ENCODE measurements at places on chromosomes 1 and 21. TPM values are rescaled to one million over a fixed set of nuclear protein-coding genes. Genes with fewer than 3 reads are reported as not detected.

Gene HSF2BP
- 0.70 TPM for polyA plus RNA-seq

Gene CKS1B
- polyA plus RNA-seq = 176 TPM

Gene SYDE2
- polyA plus RNA-seq = 3.6 TPM

Gene DSTYK
- 20.6 TPM for polyA plus RNA-seq

Gene GUCA2A
- polyA plus RNA-seq = not detected

Gene ADAMTS1
- polyA plus RNA-seq = 208 TPM

Gene PLPPR4
- 101 TPM for polyA plus RNA-seq

Gene KLHL21
- 11.7 TPM for polyA plus RNA-seq

Gene KRTAP20-1
- polyA plus RNA-seq = not detected

Gene ANKRD45
- 0.34 TPM for polyA plus RNA-seq

Gene GUCA2B
- not detected for polyA plus RNA-seq

Gene TRIM67
- 0.02 TPM for polyA plus RNA-seq

DNA sequence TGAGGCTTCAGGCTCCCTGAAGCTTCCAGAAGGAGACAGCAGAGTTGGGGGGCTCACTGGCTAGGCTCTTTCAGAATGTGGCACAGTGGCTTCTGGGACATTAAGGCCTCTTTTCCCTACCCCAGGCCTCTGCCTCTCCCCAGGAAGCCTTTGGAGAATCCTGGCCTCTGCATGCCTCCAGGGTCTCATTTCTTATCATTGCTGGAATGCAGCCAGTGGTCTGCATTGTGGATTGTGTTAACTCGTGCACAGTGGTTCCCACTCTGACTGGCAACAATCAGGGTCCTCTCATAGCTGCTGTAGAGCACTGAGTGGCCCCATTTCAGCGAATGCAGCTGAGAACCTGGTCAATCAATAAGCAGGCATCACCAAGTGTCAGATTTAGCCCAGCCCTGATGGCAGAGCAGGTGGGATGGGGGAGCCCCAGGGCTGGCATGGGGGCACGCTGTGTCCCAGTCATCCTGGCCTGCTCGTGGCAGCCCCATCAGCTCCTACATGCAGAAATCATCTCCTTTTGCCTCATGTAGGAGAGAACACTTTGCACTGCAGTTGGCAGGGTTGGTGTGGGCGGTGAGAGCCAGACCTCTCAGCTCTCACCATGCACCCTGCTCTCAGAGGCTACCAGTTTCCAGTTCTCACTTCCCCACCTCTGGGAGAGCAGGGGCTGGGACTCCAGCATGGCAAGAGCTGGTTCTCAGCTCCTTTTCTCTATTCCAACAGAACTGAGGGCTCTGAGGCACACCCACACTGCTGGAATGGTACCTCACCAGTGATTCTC is 13.4 kb downstream of the ADORA1 start:
- DNase-seq = no peak
- no peak overlapping the region for H3K4me3 ChIP-seq
- H3K4me1 ChIP-seq = peaks cover 3% of the 10 kb centered on the region

- no peaks in the 10 kb centered on the region for H3K4me1 ChIP-seq
- H3K27me3 ChIP-seq = no peaks in the 10 kb centered on the region
- H3K27ac ChIP-seq = no peak overlapping the region
- no peaks in the 10 kb centered on the region for H3K36me3 ChIP-seq
- H3K4me3 ChIP-seq = no peak overlapping the region
Observed at GRCh38 chr1:10698726-10699469, 97.5 kb downstream of the CASZ1 start.

DNA sequence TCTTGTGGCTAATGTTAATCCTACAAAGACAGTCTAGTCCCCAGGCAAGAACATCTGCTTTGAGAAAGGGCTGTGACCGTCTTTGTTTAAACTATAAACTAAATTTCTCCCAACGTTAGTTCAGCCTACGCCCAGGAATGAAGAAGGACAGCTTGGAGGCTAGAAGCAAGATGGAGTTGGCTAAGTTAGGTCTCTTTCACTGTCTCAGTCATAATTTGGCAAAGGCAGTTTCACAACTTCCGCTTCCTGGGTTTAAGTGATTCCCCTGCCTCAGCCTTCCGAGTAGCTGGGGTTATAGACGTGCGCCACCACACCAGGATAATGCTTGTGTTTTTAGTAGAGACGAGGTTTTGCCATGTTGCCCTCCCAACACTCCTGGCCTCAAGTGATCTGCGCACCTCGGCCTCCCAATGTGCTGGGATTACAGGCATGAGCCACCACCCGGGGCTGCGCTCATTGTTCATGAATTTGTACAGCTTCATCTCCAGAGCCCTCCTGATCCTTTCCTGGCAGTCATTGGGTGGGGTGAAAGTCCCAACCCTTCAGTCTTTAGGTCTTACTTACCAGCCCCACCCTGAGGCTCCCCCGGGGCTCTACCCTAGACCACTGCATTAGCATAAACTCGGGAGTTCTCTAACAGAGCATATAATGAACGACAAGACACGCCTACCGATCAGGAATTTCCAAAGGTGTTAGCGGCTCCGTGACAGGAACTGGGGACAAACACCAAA is 4.9 kb upstream of the MASP2 start:
- DNase-seq = no peak
- no peak overlapping the region for H3K4me3 ChIP-seq
- H3K27ac ChIP-seq = no peak overlapping the region
- H3K4me1 ChIP-seq = no peaks in the 10 kb centered on the region

- H3K4me3 ChIP-seq = no peak overlapping the region
- H3K27ac ChIP-seq = no peak overlapping the region
- H3K27me3 ChIP-seq = peaks cover 3% of the 10 kb centered on the region
- peaks cover 6% of the 10 kb centered on the region for H3K4me1 ChIP-seq
- DNase-seq = peak; percentile 49
Observed at GRCh38 chr21:45876381-45877170, 105.0 kb upstream of the COL6A1 start.

GRCh38 chr21:35976481-35976880 is 83.8 kb downstream of the SETD4 start:
- H3K4me1 ChIP-seq = no peaks in the 10 kb centered on the region
- H3K27ac ChIP-seq = no peak overlapping the region
- no peak for DNase-seq
- H3K36me3 ChIP-seq = no peaks in the 10 kb centered on the region
- no peak overlapping the region for H3K4me3 ChIP-seq

DNA sequence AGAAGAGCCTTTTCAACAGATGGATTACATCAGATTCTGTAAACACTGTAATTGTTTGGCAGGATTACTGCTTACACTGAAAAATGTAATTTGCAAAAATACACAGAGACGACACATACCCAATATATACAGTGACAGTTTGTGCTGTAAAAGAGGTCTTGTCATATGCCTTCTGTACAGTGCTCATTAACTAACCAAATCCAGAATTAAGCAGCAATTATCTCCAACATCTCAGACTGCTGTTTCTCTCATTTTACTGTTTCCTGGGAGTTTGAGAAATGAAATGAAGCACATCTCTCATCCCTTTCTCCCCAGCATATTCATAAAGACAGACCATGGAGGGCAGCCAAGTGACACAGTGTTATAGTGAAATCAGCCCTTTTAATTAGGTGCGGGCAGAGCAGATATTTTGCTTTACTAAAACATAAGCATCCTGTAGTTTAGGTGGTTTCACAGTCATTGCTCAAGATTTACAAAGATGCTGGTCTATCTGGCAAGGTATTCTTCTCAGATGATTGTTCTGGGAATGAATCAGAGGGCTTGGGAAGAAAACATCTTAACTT is 618.4 kb upstream of the USP24 start:
- peaks cover 14% of the 10 kb centered on the region for H3K4me1 ChIP-seq
- H3K4me3 ChIP-seq = no peak overlapping the region
- H3K27me3 ChIP-seq = no peaks in the 10 kb centered on the region
- no peaks in the 10 kb centered on the region for H3K36me3 ChIP-seq

- no peak overlapping the region for H3K27ac ChIP-seq
- no peaks in the 10 kb centered on the region for H3K36me3 ChIP-seq
- H3K4me1 ChIP-seq = no peaks in the 10 kb centered on the region
Observed at GRCh38 chr1:4404854-4405590, 249.4 kb upstream of the AJAP1 start.

DNA sequence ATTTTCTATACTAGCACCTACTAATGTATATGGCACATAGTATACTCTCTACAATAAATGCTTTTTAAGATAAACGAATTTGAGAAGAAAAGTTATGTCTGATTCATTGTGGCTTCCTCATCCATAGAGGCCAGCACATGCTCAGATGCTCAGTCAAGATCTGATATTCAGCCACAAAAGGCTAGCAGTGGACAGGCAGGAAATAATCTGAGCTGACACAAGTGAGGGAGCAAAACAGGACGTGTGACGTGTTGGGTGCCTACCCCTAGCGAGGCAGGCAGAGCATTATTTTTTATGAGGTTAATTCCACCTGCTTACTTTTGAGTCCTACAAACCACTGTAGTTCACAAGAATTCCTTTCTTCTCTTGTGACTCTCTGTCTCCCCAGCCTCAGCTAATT is 550.9 kb downstream of the SMYD3 start:
- DNase-seq = peak; percentile 45
- no peak overlapping the region for H3K27ac ChIP-seq
- no peaks in the 10 kb centered on the region for H3K36me3 ChIP-seq
- H3K27me3 ChIP-seq = no peaks in the 10 kb centered on the region

GRCh38 chr21:17050156-17050555 is 462.7 kb upstream of the CXADR start:
- H3K4me1 ChIP-seq = no peaks in the 10 kb centered on the region
- no peak overlapping the region for H3K27ac ChIP-seq
- no peaks in the 10 kb centered on the region for H3K27me3 ChIP-seq
- no peaks in the 10 kb centered on the region for H3K36me3 ChIP-seq

GRCh38 chr1:62687421-62687902 is 724 bp downstream of the DOCK7 start:
- peak overlapping the region; percentile 74 for H3K27ac ChIP-seq
- H3K27me3 ChIP-seq = no peaks in the 10 kb centered on the region
- H3K4me3 ChIP-seq = peak overlapping the region; percentile 77
- DNase-seq = peak; percentile 49

- DNase-seq = peak; percentile 74
- no peak overlapping the region for H3K27ac ChIP-seq
- no peaks in the 10 kb centered on the region for H3K27me3 ChIP-seq
- H3K36me3 ChIP-seq = no peaks in the 10 kb centered on the region
- no peak overlapping the region for H3K4me3 ChIP-seq
Observed at GRCh38 chr1:209435654-209436566, 147.6 kb upstream of the CAMK1G start.

DNA sequence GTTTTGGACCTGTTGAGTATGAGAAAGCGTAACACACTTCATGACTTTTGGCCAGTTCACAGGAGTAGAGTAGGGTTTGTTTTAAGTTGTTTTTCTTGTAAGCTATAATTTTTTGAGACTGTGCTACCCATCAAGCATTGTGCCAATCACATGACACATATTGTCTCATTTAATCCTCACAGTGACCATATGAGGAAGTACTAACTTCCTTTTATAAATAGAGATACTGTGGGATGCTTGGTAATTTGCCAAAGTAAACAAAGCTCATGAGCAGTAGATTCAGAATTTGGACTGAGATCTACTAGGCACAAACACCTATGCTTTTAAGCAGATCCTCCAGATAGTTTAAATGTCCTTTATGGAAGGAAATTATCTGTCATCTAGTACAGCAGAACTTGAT is 178.3 kb downstream of the CACNA1E start:
- H3K27me3 ChIP-seq = no peaks in the 10 kb centered on the region
- DNase-seq = no peak
- H3K36me3 ChIP-seq = no peaks in the 10 kb centered on the region
- H3K27ac ChIP-seq = no peak overlapping the region

- no peaks in the 10 kb centered on the region for H3K4me1 ChIP-seq
- H3K4me3 ChIP-seq = no peak overlapping the region
- DNase-seq = no peak
- H3K27ac ChIP-seq = no peak overlapping the region
- no peaks in the 10 kb centered on the region for H3K36me3 ChIP-seq
Observed at GRCh38 chr1:3921765-3922164, 21.7 kb upstream of the C1orf174 start.

- no peaks in the 10 kb centered on the region for H3K27me3 ChIP-seq
- no peaks in the 10 kb centered on the region for H3K4me1 ChIP-seq
Observed at GRCh38 chr21:31772674-31773555, 41.0 kb upstream of the SCAF4 start.

GRCh38 chr1:202698276-202698675 is 12.0 kb downstream of the SYT2 start:
- no peak overlapping the region for H3K4me3 ChIP-seq
- peaks cover 9% of the 10 kb centered on the region for H3K27me3 ChIP-seq
- no peak for DNase-seq

GRCh38 chr1:200118779-200119505 is 91.4 kb downstream of the NR5A2 start:
- H3K4me1 ChIP-seq = no peaks in the 10 kb centered on the region
- H3K4me3 ChIP-seq = no peak overlapping the region
- no peak for DNase-seq
- H3K27ac ChIP-seq = no peak overlapping the region
- no peaks in the 10 kb centered on the region for H3K27me3 ChIP-seq
- no peaks in the 10 kb centered on the region for H3K36me3 ChIP-seq

- DNase-seq = no peak
- H3K27me3 ChIP-seq = no peaks in the 10 kb centered on the region
- H3K36me3 ChIP-seq = peaks cover 3% of the 10 kb centered on the region
- peaks cover 3% of the 10 kb centered on the region for H3K4me1 ChIP-seq
- no peak overlapping the region for H3K4me3 ChIP-seq
- H3K27ac ChIP-seq = no peak overlapping the region
Observed at GRCh38 chr1:108201687-108202086, 1.5 kb upstream of the SLC25A24 start.

DNA sequence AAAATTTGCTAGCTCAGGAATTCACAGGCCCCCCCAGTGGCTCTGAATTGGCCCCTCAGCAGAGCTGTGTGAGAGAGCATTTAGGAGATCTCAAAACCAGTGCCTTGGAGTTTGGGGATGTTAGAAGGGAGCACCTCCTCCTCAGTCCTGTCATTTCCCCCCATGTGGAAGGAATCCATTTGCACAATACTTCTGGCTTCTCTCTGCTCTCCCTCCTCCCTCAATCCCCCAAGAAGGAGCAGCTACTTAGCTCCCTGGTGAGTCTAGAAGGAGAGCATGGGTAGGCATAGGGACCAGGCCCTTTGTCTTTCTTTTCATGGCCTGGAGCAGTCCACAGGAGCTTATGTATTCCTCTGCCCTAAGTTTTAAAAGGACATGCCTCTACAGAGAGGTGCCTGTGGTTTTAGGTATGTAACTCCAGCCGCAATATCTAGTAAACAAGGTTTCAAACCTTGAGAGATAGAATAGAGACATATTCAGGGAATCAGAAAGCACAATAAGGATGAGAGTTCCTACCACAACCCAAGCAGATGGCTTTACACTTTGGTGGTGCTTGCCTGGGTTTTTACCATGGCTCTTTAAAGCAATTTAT is 199.4 kb downstream of the FCRL5 start:
- no peaks in the 10 kb centered on the region for H3K27me3 ChIP-seq
- H3K4me3 ChIP-seq = no peak overlapping the region
- no peak for DNase-seq
- H3K36me3 ChIP-seq = no peaks in the 10 kb centered on the region

DNA sequence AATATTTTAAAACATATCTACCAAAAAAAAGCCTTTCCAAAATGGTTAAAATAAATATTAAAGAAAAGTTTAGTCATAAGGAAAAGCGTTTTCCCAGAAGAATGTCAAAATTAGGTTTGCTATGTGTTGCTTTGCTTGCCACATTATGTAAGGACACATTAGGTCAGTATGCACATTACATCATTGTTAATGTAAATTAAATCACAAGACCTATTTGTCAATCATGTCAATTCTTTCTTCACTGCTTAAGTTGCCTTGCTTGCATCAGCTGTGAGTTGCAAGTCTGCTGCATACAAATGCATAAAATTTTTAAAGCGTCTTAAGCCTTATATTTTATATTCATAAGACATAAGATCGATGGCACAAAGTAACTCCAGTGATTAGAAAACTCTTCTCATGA is 448.9 kb downstream of the PCP4 start:
- no peak for DNase-seq
- H3K4me1 ChIP-seq = no peaks in the 10 kb centered on the region
- no peak overlapping the region for H3K4me3 ChIP-seq
- H3K36me3 ChIP-seq = no peaks in the 10 kb centered on the region
- H3K27ac ChIP-seq = no peak overlapping the region

Data from fibroblast of lung (primary cell).